Activated CD4-positive, alpha-beta T cell treated with anti-CD3 and anti-CD28 coated beads for 1 hour (primary cell): ENCODE measurements at places on chromosomes 6 and 20.
A peak's percentile ranks its signal among the peaks of the same experiment; 100 is the strongest.

GRCh38 chr6:57224769-57225515 lies 2.8 kb upstream of the RAB23 start:
- DNase-seq = no peak

DNA sequence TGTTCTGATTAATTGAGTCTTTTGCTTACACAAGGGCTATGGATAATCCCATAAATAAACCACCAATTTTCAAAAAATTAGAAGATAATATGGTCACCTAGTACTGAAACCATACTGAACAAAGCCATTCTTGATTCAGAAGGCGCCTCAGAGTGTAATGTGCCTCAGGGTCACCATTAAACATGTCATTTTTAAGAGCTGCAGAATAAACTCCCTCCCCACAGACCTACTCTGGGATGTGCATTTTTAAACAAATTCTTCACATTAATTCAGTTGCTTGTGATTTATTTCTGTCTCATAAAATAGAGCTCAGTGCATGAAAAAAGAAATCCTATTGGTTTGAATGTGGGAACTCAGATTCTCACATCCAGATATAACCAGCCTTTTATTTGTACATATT lies 202.1 kb upstream of the HEY2 start:
- no peak for DNase-seq

- DNase-seq = no peak
These were observed 84.2 kb downstream of the ISM1 start for GRCh38 chr20:13305284-13305683.

GRCh38 chr6:7617801-7618764 lies 28.1 kb downstream of the SNRNP48 start:
- DNase-seq = no peak

- peak; percentile 32 for DNase-seq
These were observed 1.6 kb upstream of the ATXN1 start for GRCh38 chr6:16762550-16763477.

DNA sequence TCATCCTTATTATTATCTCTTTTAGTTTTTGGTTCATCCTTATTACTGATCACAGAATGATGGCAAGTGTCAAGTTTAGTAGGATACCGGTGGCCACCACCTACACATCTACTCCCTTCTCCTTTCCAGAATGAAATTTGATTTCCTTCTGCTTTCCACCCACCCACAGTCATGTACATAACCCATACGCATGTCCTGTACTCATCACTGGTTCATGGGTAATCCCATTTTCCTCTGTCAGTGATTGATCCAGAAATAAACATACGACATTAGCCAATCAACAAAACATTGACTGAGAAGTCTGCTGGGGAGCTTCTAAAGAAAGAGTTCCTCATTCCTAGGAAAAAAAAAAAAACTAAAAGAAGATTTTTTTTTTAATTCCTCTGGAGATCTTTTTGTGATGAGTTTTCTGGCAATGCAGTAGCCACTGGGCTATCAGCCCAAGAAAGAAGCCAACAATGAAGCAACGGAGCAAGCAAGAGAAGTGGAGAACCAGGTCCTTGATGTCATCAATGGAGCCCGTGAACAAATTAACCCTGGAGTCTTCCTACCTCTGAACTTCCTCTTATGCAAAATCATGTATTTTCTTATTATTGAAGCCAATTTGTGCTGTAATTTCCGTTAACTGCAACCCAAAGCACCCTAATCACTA lies 127.8 kb downstream of the TASP1 start:
- no peak for DNase-seq

DNA sequence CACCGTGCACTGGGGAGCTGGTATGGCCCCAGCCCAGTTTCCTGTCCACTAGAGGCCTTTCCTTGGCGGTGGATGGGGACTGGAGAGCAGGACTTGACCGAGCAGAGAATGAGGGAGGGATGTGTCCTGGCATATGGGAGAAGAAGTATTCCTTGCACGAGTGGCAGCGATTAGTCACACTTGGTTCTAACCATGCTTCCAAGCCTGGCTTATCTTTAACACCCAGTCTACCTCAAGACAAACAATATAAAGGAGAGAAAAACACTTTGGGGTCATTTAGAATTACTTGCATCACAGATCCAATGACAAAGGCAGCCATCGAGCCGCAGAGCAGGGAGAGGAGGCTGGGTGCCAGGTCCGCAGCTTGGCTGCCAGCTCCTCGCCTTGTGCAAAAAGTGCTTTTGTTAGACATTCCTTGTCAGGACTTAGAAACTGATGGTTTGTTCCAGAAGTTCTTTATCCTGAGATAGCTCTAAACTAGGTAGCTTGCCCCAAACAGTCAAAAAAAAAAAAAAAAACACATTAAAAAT lies 214.9 kb upstream of the GMDS start:
- DNase-seq = no peak

GRCh38 chr6:15524861-15525401 lies 137.9 kb downstream of the DTNBP1 start:
- no peak for DNase-seq

DNA sequence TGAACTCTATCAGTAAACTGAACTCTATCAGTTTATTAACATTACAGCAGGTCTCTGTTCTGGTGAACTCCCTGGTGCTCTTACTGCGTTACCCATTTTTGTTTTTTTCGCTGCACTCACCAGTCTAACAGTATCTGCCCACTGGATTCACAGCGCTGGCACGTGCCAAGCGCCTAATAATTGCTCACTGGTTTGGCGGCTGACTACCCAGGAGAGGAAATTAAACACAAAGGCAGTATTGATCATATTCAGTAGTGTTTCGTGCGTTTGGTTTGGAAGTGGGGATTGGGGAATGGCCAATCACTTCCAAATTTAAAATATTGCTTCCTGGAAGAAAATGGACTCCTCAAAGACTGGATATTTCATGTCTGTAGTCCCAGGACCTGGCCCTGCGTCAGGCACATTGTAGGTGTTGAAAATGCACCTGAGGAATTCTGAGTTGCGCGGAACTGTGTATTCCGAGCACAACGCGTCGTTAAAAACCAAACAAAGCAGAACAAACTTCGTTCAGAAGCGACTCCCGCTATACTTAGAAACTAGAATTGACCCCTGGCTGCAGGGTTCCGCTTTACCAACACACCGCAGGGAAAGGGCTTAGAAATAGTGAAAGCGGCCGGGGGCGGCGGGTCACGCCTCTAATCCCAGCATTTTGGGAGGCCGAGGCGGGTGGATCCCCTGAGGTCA lies 1.1 kb upstream of the RPS12 start:
- DNase-seq = peak; percentile 26

DNA sequence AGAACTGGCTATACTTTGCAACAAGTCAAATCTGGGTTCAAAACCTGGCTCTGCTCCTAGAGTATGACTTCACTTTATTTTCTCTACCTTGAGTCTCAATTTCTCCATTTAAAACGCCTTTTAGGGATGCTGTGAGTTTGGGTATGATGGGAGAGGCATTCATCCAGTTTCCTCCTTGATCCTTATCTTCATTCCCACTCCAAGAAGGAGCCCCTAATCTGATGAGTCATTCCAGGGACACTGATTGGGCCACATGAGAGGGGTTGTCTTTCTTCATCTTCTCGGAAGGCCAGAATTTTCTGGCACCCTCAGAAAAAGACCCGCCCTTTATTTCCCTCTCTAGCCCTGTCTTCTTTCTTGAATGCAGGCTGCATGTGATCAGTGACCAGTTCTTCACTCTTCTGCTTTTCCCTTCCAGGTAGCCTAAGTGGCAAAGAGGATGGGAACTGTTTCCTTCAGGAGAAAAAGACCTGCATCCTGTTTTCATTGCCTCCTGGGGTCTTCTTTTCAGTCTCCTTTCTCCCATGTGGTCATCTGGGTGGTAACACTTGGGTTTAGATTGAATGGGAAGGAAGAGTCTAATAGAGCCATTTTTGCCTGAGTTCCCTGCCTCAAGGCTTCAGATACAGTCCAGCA lies 32.1 kb upstream of the PNRC1 start:
- DNase-seq = no peak

DNA sequence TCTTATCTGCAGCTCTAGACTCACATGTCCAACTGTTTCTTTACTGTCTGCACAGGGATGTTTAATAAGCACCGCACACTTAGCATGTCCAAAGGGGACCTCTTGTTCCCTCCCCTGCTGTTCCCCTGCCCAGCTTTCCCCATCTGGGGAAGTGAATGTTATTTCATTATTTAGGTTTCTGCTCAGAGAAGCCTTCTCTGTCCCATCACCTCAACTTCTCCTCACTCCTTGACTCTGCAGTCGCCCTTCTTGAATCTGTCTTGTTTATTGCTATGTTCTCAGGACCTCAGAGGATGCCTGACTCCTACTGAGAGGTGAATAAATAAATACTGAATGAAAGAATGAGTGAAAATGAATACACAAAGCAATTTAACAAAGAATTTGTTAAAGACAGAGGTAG lies 121.0 kb downstream of the SASH1 start:
- DNase-seq = no peak

DNA sequence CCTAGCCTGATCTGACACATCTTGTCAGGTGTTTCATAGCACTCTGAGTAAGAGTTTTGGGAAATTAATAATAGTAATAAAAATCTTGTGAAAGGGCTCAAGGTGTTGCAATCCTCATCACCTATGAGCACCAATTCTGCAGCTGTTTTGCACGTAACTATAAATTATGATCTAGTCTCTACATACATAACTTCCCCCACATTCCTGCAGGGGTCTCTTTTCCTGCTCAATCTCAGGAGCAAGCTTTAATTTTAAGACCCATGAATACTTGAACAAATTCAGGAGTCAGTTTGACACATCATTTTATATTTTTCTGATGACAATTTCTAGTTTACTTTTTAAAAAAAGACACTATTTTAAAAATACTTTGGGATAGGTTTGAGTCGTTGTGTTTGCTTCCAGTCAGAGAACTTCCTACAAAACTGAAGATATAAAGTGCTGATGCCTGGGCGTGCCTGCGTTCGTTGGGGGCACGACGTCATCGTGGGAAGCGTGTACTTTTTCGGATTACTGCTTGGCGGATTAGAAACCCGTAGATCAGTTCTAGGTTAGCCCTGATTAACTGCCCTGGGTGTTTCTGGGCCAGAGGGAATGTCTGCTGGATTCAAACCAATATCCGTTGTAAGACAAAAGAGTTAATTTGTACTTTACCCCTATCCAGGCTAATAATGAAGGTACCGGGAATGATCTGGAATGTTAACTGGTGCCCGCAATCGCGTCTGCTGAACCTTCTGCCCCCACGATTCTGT lies 1.0 kb upstream of the E2F3 start:
- DNase-seq = peak; percentile 9

- no peak for DNase-seq
These were observed 12.0 kb upstream of the CITED2 start for GRCh38 chr6:139386404-139386803.

DNA sequence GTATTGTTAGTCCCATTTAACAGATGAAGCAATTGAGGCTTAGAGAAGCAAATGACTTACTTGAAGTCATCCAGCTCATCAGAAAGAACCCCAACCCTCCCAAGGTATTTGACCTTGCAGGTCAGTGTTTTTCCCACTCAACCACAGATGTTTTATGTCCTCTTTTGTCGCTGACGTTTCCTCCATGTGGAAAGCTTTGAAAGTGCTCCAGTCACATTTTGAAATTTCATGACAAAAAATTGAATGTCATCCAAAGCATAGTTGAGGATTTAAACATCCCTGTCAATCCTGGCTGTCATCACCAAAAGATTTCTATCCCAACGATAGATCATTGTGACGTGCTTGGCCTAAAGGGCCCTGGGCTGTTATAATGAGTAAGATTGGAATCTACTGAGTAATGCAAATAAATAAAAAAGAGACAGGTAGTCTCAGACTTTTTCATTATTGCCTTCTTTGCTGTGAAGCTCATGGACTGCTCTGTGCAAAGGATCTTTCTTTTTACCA lies 102.7 kb downstream of the TSHZ2 start:
- no peak for DNase-seq

DNA sequence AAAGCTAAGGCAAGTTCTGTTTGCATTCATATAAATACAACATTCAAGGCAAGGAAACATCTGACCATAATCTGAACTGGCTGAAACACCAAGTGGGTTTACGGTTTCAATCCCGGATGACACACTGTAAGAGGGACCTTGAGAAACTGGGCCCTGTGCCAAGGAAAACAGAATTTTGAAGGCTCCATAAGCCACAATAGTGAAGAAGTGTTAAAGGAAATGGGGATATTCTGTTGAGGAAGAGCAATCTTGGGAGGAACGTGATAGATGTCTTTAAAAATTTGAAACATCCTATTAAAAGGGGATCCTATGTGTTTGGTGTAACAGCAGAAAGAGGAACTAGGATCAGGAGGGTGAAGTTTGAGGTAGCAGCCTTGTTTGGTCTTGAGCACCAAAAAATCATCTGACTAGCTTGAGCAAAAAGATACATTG lies 82.4 kb upstream of the TAB2 start:
- no peak for DNase-seq

GRCh38 chr6:44470746-44471145 lies 83.2 kb downstream of the CDC5L start:
- DNase-seq = no peak

- no peak for DNase-seq
These were observed 20.5 kb upstream of the FOXC1 start for GRCh38 chr6:1589208-1589607.

DNA sequence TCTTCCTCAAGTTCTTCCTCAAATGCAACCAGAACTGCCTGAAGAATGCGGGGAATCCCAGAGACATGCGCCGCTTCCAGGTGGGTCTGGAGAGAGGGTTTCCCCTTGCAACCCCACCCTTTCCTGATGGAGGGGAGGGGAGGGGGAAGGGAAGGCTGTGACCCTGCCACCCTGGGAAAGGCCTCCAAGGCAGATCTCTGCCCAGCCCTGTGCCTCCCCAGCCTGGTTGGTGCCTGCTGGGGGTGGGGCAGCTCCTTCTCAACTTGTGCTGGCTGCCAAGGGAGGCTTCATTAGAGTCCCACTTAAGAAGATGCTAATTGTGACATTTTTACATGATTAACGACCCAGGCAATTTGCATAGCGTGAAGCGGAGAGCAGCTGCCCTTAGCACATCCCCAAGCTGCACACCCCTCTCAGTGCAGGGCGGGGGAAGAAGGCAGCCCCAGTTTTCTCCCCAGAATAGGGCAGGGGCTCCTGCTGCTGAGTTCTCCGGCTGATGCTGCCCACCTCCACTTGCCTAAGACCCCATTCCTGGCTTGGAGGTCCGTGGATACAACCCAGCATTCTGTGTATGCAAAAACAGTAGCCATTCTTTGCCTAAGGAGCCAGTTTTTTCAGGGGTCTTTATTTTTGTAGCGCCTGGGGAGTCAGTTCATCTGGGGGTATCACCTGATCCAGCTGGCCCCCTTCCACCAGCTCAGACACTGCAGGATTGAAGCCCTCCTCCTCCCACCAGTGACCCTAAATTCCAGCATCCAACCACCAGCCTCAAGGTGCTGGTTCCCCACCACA lies 51.7 kb downstream of the CPXM1 start:
- no peak for DNase-seq

GRCh38 chr6:42406306-42407280 lies 45.1 kb downstream of the TRERF1 start:
- DNase-seq = no peak

- DNase-seq = no peak
These were observed 390.1 kb downstream of the ZFAND3 start for GRCh38 chr6:38209371-38210260.
